Sigmoid colon (tissue), 7 donors: ENCODE measurements at places on chromosomes 2 and 18. TPM values are rescaled to one million over a fixed set of nuclear protein-coding genes. Genes with fewer than 3 reads are reported as not detected.

DNA sequence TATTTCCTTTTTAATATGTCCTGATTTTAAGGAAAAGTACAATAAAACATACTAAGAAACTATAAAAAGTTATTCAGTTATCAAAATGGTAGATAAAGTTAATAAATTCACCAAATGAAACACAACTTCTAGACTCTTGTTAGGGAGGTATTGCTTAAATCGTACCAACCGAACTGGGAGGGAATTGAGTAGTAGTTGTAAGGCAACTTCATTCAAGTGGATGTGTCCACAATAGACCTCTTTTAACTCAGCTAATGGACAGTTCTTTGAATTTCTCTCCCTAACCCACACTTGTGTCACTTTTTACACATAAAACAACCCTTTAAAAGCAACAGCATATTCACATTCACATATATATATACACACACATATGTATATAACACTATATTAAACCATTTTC is 49.1 kb upstream of the CALCRL start:
- no peaks in the 10 kb centered on the region for H3K36me3 ChIP-seq
- no peaks in the 10 kb centered on the region for H3K4me1 ChIP-seq
- H3K27ac ChIP-seq: no peak overlapping the region
- DNase-seq: no peak
- H3K4me3 ChIP-seq: no peak overlapping the region
- H3K27me3 ChIP-seq: no peaks in the 10 kb centered on the region

DNA sequence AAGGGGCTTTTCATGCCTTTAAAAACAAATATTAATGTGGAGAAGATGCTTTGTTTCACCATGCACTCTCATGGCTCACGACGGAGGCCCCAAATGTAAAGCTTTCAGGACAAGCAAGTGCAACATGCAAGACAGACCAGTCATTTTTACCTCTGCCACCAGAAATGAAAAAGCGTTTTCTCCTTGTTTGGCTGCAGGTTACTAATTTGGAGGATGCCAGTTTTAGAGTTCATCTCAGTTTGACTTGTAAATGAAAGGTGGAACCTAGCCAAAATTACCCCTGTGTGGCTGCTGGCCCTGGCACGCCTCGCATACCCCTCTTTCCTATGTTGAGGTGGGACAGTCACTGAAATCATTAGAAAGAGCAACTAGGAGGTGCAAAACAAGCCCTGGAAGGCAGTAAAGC is 138.6 kb downstream of the BCL2 start:
- no peaks in the 10 kb centered on the region for H3K27me3 ChIP-seq
- H3K4me3 ChIP-seq: no peak overlapping the region
- no peaks in the 10 kb centered on the region for H3K36me3 ChIP-seq

DNA sequence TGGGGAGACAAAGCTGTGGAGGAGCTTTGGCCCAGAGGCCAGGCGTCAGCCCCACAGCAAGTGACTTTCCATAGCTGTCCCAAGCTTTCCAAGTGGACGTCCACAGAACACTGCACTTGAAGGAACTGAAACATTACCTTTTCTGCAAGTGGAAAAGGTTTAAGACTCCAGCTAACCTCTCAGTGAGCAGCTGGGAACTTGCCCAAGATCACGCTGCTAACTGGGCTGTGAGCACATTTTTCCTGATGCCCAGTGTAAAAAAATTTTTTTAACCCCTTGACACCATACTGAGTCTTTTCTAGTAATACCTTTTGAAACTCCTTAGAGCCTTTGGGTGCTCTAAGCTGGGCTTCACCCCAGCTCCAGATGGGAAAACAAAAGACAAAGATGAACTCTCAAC is 256.7 kb downstream of the HAUS1 start:
- DNase-seq: no peak
- H3K4me1 ChIP-seq: peaks cover 16% of the 10 kb centered on the region
- H3K4me3 ChIP-seq: no peak overlapping the region
- H3K27me3 ChIP-seq: no peaks in the 10 kb centered on the region

GRCh38 chr2:9488583-9489547 is 14.5 kb downstream of the IAH1 start:
- no peak overlapping the region for H3K4me3 ChIP-seq
- H3K4me1 ChIP-seq: no peaks in the 10 kb centered on the region
- peaks cover 72% of the 10 kb centered on the region for H3K36me3 ChIP-seq
- no peaks in the 10 kb centered on the region for H3K27me3 ChIP-seq
- H3K27ac ChIP-seq: no peak overlapping the region
- DNase-seq: no peak

CAPG gene
- 28.1 TPM for total RNA-seq

CBLN2 gene
- total RNA-seq: 0.16 TPM

SIX2 gene
- not detected for total RNA-seq
